ENCODE measurements at places on chromosomes 2 and 18.

- no peak for DNase-seq
Measured at GRCh38 chr2:39127973-39128372, 7.1 kb upstream of the SOS1 start.

DNA sequence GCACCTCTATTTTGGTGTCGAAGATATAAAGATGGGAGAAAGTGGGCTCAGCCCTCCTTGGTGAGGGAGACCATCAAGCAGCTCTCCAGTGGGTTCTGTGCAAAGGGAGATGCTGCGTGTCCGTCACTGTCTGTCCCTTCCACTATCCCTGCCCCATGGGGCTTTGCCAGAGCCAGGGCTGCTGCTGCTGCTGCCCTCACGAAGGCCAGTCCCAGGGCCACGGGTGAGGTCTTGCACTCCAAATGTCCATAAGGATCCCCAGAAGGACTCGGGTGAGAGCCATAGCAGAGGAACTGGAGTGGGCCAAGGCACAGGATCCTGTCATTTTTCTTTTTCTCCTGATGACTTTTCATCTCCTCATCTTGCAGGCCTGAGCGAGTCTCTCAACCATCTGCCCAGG is 3.7 kb upstream of the DIPK1C start:
- no peak for DNase-seq

- DNase-seq: no peak
Measured at GRCh38 chr2:190663839-190664238, 15.0 kb downstream of the NAB1 start.

DNA sequence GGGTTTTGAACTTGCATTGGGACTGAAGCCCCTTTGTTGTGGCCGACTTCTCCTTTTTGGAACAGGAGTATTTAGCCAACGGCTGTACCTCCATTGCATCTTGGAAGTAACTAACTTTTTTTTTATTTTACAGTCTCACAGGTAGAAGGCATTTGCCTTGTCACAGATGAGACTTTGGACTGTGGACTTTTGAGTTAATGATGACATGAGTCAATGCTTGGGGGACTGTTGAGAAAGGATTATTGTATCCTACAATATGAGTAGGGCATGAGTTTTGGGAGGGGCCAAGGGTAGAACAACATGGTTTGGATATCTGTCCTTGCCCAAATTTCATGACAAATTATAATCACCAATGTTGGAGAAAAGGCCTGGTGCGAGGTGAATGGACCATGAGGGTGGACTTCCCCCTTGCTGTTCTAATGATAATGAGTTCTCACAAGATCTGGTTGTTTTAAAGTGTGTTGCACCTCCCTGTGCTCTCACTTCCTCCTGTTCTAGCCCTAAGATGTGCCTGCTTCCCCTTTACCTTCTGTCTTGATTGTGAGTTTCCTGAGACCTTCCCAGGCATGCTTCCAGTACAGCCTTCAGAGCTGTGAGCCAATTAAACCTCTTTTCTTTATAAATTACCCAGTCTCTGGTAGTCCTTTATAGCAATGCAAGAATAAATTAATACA is 1269.4 kb upstream of the CHAC2 start:
- no peak for DNase-seq

GRCh38 chr2:12119841-12120240 is 373.4 kb downstream of the LPIN1 start:
- DNase-seq: no peak

DNA sequence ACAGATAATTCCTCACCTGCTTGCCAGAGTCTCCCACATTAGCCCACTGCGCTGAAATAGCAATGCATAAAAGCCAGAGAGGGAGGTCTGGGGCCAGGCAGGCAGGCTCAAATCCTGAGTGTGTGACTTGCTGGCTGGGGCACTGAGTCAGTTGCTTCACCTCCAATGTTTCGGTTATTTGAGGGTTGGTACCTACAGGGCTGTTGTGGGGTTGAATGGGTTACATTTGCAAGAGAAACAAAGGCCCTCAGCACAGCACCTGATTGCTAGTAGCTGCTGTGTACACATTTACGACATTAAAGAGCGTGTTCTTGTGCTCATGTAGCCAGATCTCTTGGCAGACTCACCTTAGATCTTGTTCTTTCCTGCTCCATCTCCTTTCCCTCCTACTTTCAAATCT is 34.1 kb upstream of the FAM110C start:
- no peak for DNase-seq

DNA sequence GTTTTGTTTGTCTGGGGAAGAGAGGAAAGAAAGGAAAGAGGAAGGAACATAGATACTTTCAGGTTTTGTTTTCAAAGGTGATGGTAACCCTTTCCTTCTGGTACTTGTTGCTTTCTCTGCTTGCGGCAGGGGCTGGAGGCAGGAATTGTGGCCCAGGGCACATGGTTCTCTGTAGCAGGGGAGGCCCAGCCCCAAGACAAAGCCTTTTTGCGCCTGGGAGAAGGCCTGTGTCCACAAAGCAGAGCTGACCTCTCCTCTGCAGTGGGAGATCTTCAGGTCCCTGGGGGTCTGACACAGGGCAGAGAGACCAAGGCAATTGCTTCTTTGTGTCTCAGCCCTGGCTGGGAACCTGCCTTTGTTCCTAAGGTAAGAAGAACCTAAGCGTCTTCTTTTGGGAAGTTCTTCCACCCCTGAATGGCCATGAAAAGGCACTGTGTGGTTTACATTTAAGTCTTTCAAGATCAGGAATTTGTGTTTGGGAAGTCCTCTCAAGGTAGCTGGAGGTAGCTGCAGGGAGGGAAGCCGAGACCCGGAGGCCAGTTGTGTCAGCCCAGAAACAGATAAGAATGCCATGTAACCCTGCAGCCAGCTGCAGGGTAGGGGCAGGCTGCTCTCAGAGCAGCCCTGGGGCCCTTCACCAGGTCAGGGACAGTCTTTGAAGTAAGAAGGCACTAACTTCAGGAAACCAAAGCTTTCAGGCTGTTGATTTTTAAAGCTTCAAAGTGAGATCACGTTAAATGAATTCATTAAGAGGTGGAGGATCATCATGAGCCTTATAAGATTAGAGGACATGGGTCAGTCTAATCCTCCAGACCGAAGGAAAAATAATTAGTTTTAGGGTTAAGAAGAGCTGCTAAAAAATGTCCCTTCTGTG is 119.3 kb downstream of the STPG4 start:
- DNase-seq: no peak

DNA sequence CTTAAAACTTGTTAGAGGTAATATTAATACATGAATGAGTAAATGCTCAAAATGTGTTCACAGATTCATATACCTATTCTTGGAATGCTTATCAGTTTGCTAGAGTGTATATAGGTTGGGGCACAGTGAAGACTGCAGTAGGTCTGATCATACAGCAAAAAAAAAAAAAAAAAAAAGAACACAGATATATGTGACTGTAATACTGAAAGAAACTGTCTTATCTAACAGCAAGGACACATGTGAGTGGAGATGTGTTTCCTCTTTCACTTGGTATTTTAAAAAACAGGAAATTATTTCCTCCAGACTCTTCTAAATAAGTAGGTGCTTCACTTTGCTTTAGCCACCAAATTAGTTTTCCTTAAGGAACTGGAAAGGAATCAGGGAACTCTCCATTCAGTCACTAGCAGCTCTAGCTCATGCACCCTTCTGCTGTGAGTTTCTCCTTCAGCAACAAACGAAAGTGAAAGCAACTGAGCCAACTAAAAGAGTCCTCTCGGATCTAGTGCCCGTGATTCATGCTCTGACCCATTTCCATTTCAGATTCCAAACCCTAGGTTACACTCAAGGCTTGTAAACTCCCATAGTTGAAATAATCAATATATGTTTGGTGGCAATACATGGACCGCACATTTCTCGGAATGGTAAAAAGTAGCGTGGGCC is 98.5 kb downstream of the DSEL start:
- no peak for DNase-seq

GRCh38 chr2:131431336-131431735 is 44.6 kb upstream of the TUBA3D start:
- DNase-seq: no peak

- DNase-seq: no peak
Measured at GRCh38 chr18:72555968-72556367, 11.8 kb upstream of the CBLN2 start.

- DNase-seq: no peak
Measured at GRCh38 chr2:64094663-64095382, 49.4 kb downstream of the PELI1 start.

- no peak for DNase-seq
Measured at GRCh38 chr2:229348128-229348527, 77.0 kb upstream of the PID1 start.

- no peak for DNase-seq
Measured at GRCh38 chr2:236239276-236240065, 24.7 kb downstream of the ASB18 start.

DNA sequence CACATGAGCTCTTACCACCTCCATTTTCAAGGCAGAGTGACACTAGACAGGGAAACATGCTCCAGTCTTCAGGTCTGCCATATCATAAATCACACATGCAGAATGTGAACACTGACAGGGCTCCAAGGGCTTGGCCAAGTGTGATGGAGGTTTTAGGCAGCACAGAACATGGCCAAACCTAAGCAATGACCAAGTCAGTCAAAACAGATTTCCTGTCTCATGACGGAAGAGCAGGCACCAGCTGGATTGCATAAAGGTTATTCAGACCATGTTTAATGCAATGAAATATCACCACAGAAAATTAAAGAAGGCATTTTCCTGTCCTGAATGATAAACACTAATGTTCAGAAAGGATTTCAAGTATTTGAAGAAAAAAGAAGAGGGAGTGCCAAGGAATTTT is 72.5 kb downstream of the SUMO1 start:
- no peak for DNase-seq

DNA sequence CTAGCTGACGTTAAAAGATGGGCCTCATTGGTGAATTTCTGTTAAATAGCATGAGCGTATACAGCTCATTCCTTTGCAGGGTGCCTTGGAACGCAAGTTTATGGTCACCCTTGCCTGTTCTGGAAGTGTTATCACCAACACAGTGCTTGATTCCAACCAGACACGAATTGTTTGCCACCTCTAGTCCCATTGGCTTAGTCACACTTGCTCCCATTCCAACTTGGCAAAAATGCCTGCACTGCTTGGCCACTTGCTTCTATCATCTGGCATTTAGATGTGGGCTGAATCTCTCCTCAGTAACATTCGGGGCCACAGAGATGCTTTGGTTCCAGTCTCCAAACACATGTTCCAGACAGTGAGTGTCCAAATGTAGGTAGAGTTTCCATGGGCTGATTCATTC is 27.5 kb upstream of the ACVR1 start:
- DNase-seq: no peak

GRCh38 chr2:233056961-233057605 is 3.1 kb upstream of the INPP5D start:
- no peak for DNase-seq

GRCh38 chr2:99756059-99756458 is 266.2 kb upstream of the REV1 start:
- no peak for DNase-seq

DNA sequence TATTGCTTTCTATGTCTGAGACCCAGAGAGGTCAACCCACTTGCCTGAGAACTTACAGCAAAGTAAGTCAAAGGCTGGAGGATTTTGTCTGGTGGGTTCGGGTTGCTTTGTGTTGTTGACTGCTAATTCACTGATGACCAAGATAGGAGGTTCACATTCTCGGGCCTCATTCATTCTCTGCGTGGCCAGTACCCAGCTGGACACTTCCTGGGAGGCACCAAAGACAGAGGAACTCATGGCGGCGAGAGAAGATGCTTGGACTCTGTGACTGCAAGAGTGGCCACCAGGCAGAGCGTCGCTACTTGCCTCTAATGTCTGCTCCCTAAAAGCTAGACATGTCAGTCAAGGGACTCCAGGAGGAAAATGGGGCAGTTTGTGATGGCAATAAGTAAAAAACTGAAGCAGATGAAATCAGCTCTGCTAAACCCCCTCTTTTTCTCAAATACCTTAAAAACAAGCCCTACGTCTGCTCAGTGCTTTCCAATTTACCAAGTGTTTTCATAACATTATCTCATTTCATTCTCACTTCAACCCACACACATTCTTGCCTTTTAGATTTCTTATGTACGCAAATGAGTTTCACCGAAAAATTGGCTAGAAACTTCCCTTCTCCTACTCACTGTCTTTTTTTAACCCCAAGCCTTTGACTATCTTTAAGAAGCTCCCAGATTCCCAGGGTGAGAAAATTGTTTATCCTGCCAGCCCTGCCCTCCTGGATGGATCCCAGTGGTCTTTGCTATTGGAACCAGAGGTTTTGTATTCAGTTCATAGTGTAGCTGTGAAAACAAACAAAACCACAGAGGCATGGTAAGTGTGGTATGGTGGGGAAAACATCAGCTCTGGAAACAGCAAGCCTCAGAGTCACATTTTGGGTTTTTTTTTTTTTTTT is 4.9 kb upstream of the LBH start:
- no peak for DNase-seq

- no peak for DNase-seq
Measured at GRCh38 chr2:229456091-229456490, 185.0 kb upstream of the PID1 start.

DNA sequence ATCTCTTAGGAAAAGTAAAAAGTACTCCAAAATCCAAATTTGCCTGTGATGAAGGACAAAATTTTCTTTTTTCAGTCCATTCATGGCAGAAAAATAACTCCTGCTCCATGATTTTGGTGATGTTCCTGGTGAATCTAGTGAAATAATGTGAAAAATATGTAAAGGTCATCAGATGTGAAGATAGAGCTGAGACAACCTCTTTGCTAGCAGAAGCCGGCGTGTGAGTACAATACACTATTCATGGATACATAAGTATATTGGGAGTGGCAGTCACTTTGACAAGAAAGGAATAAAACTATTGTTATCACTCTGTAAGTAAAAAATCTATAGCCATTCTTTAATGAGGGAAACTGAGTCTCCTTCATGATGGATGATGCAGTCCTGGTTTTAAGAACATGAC is 6.3 kb upstream of the SLC1A4 start:
- DNase-seq: no peak

- DNase-seq: no peak
Measured at GRCh38 chr2:152546230-152546837, 170.9 kb downstream of the PRPF40A start.

- DNase-seq: no peak
Measured at GRCh38 chr18:43115076-43115921, at the start of gene RIT2. TSS of gene RIT2 (minus strand) at chr18:43115685.

DNA sequence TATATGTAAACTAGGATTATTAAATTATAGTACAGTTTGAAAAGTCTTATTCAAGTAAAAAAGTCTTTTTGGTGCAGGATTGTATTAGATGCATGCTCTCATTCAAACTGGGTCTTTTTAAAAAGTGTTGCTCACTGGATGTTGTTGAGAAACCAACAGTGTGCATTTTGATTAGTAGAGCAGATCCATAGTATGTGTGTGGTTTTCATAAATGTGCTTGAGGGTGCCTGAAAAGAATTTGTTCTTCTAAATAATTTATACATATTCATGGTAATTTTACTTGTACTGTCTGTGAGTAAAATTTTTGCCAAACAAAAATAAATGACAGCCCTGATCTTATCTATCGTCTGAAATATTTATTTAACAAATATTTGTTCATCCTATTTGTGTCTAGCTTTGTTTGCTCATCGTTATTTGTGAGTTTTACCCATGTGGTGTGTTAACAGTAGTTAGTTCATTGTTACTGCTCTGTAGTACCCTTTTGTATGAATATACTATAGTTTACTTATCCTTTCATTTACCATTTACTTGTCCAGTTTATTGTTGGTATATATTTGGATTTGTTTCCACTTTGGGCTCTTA is 50.4 kb downstream of the PTPN4 start:
- no peak for DNase-seq

All from stimulated activated CD8-positive, alpha-beta memory T cell treated with anti-CD3 and anti-CD28 coated beads, Interleukin-7, amount 100 ng/mL, for 24 hours (primary cell).